AG04449 (cell line): ENCODE measurements at places on chromosomes 7 and 10.

DNA sequence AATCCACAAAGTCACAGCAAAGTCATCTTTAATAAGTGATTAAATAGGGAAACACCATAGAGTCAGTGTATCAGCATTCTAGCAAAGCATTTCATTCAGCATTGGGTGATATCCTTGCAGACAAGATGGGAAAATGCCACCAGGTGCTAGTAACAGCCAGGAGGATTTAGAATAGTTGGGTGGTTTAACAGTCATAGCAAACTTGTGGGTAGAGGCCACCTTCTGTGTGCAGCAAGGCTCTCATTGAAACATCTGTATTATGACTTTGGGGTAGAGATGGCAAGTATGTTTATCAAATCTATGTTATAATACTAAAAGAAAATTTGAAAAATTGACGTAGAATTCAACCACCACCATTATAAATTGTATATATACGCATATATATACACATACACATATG lies 26.4 kb upstream of the ADO start:
- DNase-seq, result no peak

DNA sequence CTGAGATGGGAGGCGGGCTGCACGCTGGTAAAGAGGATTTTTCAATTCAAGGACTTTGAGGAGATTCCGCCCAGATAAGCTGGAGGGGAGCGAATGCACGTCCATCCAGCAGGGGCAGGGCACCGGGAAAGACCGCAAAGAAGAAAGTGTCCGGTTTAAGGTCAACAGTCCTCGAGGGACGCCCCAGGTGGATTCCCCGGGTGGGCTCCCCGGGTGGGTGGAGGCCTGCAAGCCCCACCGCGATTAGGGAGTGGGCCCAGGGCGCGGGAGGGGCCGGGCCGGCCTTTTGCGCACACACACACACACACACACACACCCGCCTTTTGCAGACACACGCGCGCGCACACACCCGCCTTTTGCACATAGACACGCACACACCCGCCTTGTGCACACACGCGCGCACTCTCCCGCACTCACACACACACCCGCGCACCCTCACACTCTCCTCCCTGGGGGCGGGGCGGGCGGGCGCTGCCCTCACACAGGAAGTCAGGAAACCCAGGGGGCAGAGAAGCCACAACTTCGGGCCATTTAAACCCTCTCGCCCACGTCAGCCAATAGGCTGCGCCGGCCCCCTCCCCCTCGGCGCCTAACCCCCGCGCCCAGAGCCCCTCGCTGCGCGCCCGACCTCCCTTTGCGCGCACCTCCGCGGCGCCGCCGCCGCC lies 615 bp downstream of the ARHGAP12 start:
- no peak for DNase-seq

GRCh38 chr7:3201306-3201705 lies 99.7 kb upstream of the SDK1 start:
- DNase-seq, result no peak

DNA sequence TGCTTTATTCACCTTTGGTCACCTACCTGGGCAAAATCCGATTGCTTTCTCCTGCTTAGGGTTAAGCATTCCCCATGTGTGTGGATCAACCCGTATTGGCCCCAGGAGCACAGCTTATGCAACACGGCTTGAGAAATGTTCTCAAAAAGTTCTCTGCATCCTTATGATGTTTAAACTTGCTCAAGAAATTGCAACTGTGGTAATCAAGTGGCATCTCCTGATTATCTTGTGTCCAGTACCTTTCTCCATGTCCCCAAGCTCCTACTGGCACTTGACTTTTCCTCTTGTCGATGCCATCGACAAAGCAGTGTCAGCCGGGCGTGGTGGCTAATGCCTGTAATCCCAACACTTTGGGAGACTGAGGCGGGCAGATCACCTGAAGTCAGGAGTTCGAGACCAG lies 4.7 kb upstream of the PKD2L1 start:
- DNase-seq, result no peak

DNA sequence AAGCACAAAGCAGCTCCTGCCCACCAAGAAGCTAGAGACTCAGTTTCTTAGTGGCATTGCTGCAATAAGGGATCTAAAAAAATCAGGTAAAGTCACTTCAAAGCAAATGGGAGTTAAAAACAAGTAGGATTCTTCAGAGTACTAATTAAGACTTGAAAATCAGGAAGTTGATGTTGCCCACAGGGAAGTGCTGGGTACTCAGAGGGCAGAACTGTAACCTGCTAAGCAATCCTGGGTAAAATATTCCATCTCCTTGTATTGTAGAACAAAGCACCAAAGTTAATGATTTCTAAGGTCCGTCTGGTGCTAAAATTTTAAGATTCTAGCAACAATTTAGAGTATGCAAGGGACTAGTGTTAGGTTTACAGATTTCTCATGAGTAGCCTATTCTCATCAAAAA lies 8.3 kb downstream of the PEX1 start:
- no peak for DNase-seq

- DNase-seq, result no peak
Measured at GRCh38 chr7:142177869-142178268, 66.4 kb downstream of the MGAM2 start.

DNA sequence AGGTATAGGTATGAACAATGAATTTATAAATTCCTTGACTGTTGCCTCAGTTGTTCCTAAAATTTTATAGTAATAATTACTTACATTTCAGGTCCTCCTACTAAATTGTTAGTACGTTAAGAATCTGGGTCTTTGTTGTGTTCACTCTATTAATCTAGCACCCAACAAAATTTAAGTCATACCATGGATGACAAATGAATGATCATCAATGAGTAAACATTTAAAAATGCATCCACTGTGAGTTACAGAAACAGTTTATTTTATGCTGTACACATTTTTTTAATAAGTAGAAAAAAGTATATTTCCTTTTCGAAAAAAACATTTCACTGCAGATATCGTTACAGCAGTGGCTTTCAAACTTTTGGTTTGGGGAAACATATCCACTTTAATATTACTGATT lies 265.2 kb downstream of the PCLO start:
- DNase-seq, result no peak

DNA sequence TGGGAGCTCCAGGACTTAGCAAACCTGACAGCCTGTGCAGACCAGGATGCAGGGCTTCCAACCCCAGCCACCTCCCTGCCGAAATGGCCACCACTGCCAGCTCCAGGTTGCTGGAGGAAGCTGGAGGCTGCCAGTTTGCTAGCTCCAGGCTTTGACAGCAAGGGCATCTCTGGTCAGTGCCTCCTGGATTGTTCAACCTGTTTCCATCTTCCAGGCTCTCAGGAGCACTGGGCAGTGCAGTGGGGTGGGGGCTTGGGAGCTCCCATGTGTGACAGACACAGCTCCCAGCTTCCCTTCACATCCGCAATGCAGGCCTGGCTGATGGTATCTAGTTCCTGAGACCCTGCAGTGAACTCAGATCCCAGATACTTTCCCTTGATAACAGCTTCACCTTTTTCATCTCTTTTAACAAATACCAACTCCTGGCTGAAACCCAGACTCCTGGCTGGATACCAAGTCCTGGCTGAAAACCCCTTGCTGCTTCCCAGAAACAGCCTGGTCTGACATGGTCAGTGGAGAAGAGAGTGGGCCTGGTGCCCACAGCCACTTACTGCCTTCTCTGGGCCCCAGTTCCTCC lies 20.8 kb upstream of the RET start:
- DNase-seq, result no peak

GRCh38 chr7:41627645-41628298 lies 75.1 kb downstream of the INHBA start:
- DNase-seq, result no peak

DNA sequence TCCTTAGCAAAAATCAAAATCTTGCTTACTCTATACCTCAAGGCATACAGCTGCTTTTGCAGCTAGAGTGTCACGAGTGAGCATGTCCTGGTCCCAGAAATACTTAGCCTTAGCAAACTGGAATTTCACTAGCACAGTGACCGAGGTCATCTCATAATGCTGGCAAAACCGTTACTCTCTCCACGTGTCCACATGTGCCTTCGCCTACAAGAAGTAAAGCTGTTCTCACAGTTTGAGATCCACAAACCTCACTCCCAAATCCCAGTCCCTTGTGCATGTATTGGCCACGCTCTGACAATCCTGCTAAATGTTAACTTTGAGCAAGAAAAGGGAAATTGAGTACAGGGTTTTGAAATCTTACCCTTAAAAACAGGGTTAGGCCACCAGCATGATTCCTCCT lies 111.0 kb upstream of the PLXDC2 start:
- no peak for DNase-seq

GRCh38 chr10:131062621-131063260 lies 248.8 kb downstream of the TCERG1L start:
- no peak for DNase-seq

DNA sequence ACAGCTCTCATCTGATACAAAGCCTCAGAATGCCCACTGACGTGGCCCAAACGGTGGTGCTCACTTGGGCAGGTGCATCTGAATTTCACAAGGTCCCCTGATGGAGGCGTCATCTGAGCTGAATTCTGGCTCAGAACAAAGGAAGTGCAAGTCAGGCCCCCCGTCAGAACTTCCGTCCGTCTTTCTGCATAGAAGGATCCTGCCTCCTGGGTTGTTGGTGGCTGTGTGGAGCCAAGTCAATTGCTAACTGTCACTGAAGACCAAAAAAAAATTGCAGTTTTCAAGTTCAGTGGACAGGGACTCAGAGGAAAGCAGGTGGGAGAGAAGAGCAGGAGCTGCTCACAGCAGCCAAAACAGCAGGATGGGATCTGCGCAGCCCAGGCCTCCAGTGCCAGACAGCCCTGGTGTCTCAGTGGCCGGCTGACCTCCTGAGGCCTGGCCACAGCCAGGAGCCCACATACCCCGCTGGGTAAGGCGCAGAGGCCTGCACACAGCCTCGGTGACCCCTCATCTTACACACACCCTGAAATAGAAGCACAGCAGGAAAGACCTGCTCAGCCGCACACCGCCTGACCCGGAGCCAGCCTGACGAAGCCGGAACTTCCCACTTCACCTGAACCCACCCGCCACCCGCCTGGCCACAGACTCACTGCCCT lies 49.4 kb downstream of the PYROXD2 start:
- DNase-seq, result no peak

- DNase-seq, result no peak
Measured at GRCh38 chr10:11755512-11756263, 13.5 kb downstream of the ECHDC3 start.

- DNase-seq, result no peak
Measured at GRCh38 chr10:5292196-5292735, 72.5 kb upstream of the UCN3 start.

DNA sequence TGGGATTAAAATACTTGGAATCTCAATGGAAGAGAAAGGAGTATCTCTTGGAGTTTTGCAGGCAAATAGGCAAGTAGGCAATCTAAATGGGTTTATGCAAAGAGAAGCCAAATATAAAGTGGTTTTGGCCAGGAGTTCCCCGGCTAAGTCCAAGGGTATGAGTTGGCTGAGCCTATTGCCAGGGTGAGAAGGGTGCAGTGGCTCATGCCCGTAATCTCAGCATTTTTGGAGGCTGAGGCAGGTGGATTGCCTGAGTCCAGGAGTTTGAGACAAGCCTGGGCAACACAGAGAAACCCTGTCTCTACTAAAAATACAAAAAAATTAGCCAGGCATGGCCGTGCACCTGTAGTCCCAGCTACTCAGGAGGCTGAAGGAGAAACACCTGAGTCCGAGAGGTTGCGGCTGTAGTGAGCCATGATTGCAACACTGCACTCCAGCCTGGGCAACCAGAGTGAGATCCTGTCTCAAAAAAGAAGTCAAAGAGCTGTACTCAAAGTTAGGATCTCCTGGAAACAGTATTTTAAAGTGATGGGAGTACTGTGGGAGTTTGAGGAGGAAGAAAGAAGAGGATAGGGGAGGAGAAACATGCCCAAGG lies 130.4 kb upstream of the RAB18 start:
- DNase-seq, result no peak

- no peak for DNase-seq
Measured at GRCh38 chr7:47475880-47476227, 106.1 kb downstream of the TNS3 start.

DNA sequence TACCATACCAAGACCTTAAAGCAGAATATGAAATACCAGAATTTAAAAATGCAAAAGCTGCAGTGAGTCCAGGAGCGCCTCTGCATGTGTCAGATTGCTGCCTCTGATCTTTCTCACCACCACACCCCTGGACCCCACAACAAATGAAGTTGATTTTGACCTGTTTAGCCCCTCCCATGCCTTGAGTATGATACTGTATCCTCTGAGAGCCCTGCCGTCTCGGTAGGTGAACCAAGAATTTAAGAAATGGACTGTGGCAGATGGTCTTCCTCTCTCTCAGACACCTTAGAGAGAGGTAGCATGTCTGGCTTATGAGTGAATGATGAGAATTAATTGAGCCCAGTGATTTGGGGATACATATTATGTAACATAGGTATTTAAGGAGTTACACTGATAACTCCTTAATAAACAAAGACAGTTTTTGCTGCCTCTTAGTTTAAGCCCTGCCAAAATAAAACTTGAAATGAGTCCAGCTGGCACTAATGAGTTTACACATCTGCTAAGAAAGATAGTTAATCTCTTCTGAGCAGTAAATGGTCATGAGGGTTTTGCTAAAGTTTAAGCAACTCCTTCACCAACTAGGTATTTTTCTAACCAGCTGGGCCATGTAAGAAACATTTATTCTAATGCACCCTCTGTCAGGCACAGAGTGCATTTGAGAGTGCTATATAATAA lies 4.5 kb upstream of the TFPI2 start:
- DNase-seq, result no peak

DNA sequence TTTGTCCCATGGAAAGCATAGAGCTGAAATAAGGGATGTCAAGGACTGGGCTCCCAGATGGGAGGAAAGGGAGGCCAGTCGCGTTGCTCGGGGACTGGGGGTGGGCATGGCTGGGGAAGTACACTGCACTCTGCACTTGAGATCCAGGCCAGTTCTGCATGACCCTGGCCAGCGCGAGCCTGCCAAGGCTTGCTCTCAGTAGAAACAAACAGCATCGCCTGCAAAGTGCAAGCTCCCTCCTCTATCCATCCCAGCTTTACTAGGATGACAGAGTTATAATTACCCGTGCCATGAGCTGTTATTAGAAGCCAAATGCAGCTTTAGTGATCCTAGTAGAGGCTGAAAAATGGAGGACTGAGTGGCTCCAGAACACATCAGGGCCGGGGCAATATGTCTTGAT lies 43.9 kb upstream of the PDCD4 start:
- no peak for DNase-seq

DNA sequence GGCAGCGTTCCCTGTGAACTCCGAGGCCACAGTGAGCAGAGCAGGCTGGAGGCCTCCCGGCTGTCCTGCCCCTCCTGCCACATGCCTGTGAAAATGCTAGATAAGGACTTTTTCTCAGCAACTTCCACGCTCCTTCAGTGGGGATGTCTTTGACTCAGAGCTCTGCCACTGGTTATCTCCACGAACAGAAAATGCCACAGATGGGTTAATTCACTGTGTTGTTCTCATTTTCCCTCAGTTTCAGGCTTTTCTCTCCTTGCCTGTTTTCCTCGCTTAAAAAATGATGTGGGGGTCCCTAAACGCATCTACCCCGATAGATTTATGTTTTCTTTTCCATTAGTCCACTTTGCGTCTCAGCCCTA lies 51.3 kb downstream of the IKZF1 start:
- no peak for DNase-seq

DNA sequence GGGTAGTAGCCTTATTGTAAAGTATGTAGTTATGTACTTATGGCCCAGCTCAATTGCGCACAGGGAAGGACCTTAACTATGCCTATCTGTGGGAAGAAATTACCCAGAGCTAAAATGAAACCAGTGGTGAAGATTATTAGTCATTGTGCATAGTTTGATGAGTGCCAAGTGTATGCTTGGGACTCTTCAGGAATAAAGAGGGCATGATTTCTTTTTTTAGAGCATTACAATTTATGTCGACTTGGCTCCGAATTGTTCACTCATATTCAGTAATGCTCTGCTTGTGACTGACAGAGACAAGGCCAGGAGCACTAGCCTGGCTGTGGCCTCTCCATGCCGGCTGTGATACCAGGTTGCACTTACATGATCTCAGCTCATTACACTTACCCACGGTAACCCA lies 269.5 kb downstream of the TRIL start:
- DNase-seq, result no peak
